Esophagus mucosa (tissue), 1 donor: ENCODE measurements at places on chromosomes 7 and 10. TPM values are rescaled to one million over a fixed set of nuclear protein-coding genes. Genes with fewer than 3 reads are reported as not detected.

SLC16A9 gene
- 14.3 TPM for total RNA-seq

CDNF gene
- total RNA-seq = 1.2 TPM

SFRP4 gene
- not detected for total RNA-seq

CPSF4 gene
- total RNA-seq = 23.8 TPM

KAZALD1 gene
- 4.1 TPM for total RNA-seq

PNLIPRP3 gene
- total RNA-seq = 1.2 TPM

SLC18A2 gene
- 0.12 TPM for total RNA-seq

AGMO gene
- 0.08 TPM for total RNA-seq

LIPN gene
- total RNA-seq = 1.4 TPM

C10orf67 gene
- 0.08 TPM for total RNA-seq

SPDYE5 gene
- total RNA-seq = not detected

HMX3 gene
- total RNA-seq = not detected

MYO1G gene
- total RNA-seq = 1.1 TPM

ADAM22 gene
- 0.24 TPM for total RNA-seq

CAV2 gene
- total RNA-seq = 50.2 TPM

H2AZ2 gene
- 87.6 TPM for total RNA-seq

MMD2 gene
- not detected for total RNA-seq

INTS1 gene
- 50.4 TPM for total RNA-seq

ANKRD7 gene
- not detected for total RNA-seq

ZC3HAV1L gene
- total RNA-seq = 6.3 TPM

NEUROG3 gene
- not detected for total RNA-seq

MARVELD1 gene
- 12.1 TPM for total RNA-seq

WDR86 gene
- total RNA-seq = 0.48 TPM

SPDYE2 gene
- total RNA-seq = not detected

NUDT5 gene
- 40.8 TPM for total RNA-seq

OR9A2 gene
- not detected for total RNA-seq

CYP26A1 gene
- not detected for total RNA-seq

SVOPL gene
- total RNA-seq = not detected

ZNF488 gene
- 0.60 TPM for total RNA-seq

FAM221A gene
- total RNA-seq = 4.0 TPM

FXYD4 gene
- total RNA-seq = not detected

CAMK1D gene
- 10.7 TPM for total RNA-seq

NPS gene
- total RNA-seq = not detected

ANXA8L1 gene
- 193 TPM for total RNA-seq

TRIM50 gene
- not detected for total RNA-seq

MAP3K8 gene
- 22.1 TPM for total RNA-seq

GATA3 gene
- total RNA-seq = 0.76 TPM

PPP3CB gene
- total RNA-seq = 19.2 TPM

TEX47 gene
- total RNA-seq = not detected

MYOZ1 gene
- 0.44 TPM for total RNA-seq
